ENCODE measurements at places on chromosomes 7 and 10. TPM values are rescaled to one million over a fixed set of nuclear protein-coding genes. Genes with fewer than 3 reads are reported as not detected.

GRCh38 chr10:3720228-3721019 is 64.6 kb downstream of the KLF6 start:
- peak; percentile 81 for DNase-seq
- H3K27ac ChIP-seq: peak overlapping the region; percentile 87
- H3K4me3 ChIP-seq: peak overlapping the region; percentile 22
- no peaks in the 10 kb centered on the region for H3K36me3 ChIP-seq
- H3K4me1 ChIP-seq: peaks cover 13% of the 10 kb centered on the region

Gene CPA2
- total RNA-seq: not detected

- H3K4me3 ChIP-seq: no peak overlapping the region
- no peak for DNase-seq
- no peaks in the 10 kb centered on the region for H3K4me1 ChIP-seq
- H3K27me3 ChIP-seq: no peaks in the 10 kb centered on the region
- no peaks in the 10 kb centered on the region for H3K36me3 ChIP-seq
These were observed 61.9 kb downstream of the TMEM26 start for GRCh38 chr10:61391281-61391680.

Gene FAM237B
- not detected for total RNA-seq

- H3K4me1 ChIP-seq: no peaks in the 10 kb centered on the region
- no peak overlapping the region for H3K4me3 ChIP-seq
- no peak for DNase-seq
These were observed 114.3 kb downstream of the ARHGAP22 start for GRCh38 chr10:48490571-48490940.

- no peak for DNase-seq
- peaks cover 7% of the 10 kb centered on the region for H3K4me1 ChIP-seq
- no peaks in the 10 kb centered on the region for H3K36me3 ChIP-seq
- peak overlapping the region; percentile 64 for H3K4me3 ChIP-seq
- no peaks in the 10 kb centered on the region for H3K27me3 ChIP-seq
These were observed 506 bp downstream of the MCM10 start for GRCh38 chr10:13161857-13162271.

GRCh38 chr7:134750083-134751062 is 29.1 kb upstream of the CALD1 start:
- no peak overlapping the region for H3K4me3 ChIP-seq
- H3K4me1 ChIP-seq: no peaks in the 10 kb centered on the region
- H3K27ac ChIP-seq: no peak overlapping the region
- no peaks in the 10 kb centered on the region for H3K27me3 ChIP-seq
- H3K36me3 ChIP-seq: no peaks in the 10 kb centered on the region

DNA sequence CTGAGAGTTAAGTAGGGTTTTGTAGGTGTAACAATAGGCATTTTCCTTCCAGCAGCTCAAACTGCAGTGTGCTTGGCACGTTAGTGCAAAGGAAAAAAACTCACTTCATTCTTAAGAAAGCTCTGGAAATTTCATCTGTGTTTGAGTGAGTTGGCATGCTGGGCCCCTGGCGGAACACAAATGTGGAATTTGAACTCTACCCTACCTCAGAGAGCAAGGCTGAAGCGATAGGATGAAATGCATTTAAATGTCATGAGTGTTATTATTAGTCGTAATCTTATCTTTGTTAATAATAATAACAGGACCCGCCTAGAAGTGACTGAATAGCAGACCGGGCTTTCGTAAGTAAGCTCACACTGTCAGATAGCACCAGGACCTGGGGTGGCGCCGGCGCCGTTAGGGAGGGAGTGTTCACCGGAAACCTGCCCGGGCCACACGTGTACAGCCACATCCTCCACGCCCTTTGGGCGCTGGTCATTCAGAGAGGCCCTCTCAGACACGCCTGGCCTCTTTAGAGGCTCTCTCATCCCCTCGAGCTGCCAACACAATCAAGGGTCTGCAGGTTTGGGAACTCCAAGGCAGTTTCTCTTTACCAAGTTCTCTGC is 63.5 kb downstream of the GRK5 start:
- H3K36me3 ChIP-seq: no peaks in the 10 kb centered on the region
- no peak overlapping the region for H3K4me3 ChIP-seq
- peaks cover 9% of the 10 kb centered on the region for H3K4me1 ChIP-seq
- peak; percentile 73 for DNase-seq
